ENCODE measurements at places on chromosomes 2 and 18.

DNA sequence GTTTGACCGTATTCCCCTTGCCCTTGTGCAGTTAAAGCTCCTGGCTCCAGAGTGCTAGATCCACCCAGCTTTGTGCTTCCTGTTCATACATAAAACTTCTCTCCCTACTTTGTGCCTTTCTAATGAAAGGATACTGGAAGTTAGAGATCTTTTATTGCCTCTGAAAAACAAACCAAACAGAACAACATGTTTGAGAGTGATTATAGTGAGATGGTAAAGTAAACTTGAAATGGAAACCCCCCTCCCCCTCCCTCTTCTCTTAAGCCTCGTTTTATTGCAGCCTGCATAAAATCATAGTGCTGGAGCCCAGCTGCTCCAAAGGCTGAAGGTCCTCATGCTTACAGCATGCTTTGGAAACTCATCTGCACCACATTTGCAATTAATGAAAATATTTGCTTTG, 125.1 kb downstream of the TANC1 start:
- DNase-seq, result no peak

GRCh38 chr18:61710082-61710620, 182.7 kb downstream of the RNF152 start:
- no peak for DNase-seq

DNA sequence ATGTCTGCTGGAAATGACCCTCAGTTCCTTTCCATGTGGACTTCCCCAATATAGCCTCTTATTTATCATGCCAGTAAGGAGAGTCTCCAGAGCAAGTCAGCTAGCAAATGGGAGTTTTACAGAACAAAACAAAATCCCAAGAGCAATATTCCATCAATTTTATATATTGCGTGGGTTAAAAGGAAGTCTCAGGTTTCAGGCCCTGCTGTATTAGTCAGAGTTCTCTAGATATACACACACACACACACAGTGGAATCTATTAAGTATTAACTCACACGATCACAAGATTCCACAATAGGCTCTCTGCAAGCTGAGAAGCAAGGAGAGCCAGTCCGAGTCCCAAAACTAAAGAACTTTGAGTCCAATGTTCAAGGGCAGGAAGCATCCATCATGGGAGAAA, 102.8 kb upstream of the MAP2 start:
- no peak for DNase-seq

- no peak for DNase-seq
These were observed 64.1 kb downstream of the SLC4A3 start for GRCh38 chr2:219691571-219691970.

- no peak for DNase-seq
These were observed 253.7 kb downstream of the DYM start for GRCh38 chr18:49206717-49207116.

- no peak for DNase-seq
These were observed 79.1 kb upstream of the PMAIP1 start for GRCh38 chr18:59820663-59821062.

GRCh38 chr2:54558188-54559005, 102.3 kb downstream of the SPTBN1 start:
- DNase-seq, result peak; percentile 64

Measured in CD4-positive, alpha-beta T cell treated with Interleukin-15 for 1 hour (primary cell).